ENCODE measurements at places on chromosomes 4 and X.
A peak's percentile ranks its signal among the peaks of the same experiment; 100 is the strongest.

DNA sequence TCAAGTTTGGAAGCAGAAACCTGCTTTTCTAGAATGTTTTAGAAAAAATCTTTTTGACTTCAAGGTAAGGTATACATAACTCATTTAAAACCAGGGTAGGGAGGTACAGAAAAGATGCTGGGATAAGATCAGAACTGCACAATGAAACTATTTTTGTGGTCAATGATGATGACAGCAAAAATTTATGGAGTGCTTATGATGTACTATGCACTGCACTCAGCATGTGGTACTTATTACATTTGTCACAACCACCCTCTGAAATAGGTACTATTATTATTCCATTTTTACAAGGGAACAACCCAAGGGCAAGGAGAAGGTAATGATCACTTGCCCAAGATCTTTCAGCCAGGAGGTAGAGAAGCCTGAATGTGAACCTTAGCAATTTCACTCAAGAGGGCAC, 8.0 kb downstream of the GPM6B start:
- no peak for DNase-seq

- DNase-seq: no peak
Observed at GRCh38 chrX:41616935-41617334, 71.8 kb upstream of the GPR34 start.

DNA sequence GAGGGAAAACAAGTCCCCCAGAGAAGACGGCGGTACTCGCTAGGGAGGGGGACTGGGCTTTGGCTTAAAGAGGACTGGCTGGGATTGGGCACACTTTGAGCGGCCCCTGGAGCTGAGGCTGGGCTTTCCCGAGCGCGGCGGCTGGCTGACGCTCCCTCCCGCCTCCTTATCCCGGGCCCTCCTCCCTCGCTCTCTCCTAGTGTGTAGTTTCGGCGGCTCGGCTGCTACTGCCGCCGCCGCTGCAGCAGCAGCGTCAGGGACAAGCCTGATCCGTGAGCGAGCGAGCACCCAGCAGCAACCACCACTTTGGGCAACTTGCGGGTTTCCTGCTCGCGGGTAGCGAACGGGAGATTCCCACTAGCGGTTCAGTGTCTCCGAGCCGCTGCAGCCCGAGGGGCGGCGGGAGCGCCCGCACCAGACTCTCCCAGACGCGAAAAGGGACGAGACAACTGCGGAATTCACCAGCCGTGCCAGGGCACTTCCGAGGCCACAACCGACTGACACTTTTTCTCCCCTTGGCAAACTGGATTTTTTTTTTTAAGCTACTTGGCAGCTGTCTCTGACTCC, 632 bp upstream of the PCDH7 start:
- no peak for DNase-seq

GRCh38 chrX:55659931-55660330, 36.7 kb downstream of the FOXR2 start:
- DNase-seq: no peak

DNA sequence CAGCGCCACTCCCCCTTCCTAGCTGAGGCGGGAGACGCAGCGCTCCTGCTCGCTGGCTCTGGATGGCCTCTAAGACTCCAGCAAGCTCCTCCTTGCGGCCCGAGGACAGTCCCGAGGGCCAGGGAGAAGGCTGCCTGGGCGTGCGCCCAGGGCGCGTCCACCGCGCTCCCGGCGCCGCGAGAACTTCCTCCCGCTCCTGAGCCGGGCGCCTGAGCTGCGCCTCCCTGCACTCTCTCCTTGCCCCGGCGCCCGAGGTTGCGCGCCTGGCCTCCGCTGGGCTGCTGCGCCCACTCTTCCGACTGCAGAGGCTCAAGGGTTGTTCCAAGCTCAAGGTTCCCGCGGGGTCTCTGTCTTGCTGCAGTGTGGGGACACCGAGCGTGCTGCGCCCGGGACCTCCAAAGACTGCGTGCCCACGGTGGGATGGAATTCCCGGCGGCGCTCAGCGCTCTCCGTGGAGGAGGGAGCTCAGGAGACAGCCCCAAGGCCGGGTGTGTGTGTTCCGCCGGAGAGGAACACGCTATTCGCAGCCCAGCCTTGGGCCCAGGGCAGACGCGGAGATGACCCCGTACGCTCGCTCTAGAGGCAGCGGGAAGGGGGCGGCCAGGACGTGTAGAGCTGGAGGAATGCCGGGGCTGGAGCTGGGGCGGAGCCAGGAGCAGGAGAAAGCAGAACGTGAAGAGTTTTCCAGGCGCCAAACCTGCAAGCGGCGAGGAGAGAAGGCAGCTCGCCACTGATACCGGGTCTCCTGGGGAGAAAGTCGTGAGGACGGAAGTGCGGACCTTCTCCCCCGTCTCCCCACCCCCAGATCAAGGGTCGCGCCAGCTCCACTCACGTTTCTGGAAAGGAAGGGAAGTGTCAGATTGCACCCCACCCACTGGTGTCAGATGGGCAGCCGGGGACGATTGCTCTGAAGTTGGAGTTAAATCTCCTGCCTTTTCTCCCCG, at the start of gene ARHGAP6:
ARHGAP6 (minus strand) TSS at position 753 of the 944 bp plus-strand sequence. CDS start 1,092 bp downstream, outside the sequence.
- no peak for DNase-seq

DNA sequence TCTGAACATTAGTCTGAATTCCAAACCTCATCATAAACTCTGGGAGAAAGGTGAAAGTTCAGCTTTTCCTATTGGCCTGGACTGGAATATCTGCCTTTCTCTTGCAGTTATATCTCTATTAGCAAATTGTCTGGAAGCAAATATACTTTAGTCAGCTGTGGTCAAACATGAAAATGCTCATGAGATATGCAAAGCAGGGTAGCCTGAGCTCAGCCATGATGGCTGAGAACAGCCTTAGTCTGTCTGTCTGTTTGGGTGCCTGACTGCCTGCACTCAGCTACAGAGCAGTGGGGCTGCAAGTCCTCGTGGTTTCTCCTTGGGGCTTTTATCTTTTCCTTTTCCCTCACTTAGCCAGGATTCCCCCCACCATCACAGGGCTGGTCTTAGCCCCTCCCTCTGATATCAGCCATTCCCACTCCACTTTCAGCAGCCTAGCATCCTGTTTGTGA, 19.5 kb upstream of the PGRMC2 start:
- no peak for DNase-seq

- DNase-seq: no peak
Observed at GRCh38 chr4:151950993-151951670, 190.3 kb upstream of the GATB start.

DNA sequence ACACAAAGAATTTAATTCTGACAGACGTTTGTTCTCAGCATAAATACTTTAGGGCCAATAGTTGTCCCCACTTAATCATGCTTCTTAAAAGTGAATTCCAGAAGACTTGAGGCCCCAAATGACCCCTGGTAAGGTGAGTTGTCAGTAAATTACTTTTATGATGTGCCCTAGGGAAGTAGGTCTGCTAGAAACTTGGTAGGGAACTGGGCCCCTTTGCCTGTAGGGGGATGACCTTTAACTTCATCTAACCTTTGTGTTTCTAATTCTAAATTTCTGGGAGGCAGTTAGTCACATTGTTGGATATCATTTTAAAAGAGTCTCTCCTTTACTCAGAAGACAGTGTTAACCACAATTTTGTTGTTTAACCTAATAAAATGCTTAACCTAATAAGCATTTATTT, 28.8 kb downstream of the HHIP start:
- no peak for DNase-seq

GRCh38 chr4:47075919-47076318, 44.6 kb downstream of the GABRB1 start:
- no peak for DNase-seq

GRCh38 chrX:24464498-24464835, 619 bp upstream of the PDK3 start:
- DNase-seq: no peak

- no peak for DNase-seq
Observed at GRCh38 chrX:135531813-135532212, 11.4 kb downstream of the INTS6L start.

GRCh38 chr4:139207873-139208403, 30.9 kb upstream of the ELF2 start:
- DNase-seq: no peak

DNA sequence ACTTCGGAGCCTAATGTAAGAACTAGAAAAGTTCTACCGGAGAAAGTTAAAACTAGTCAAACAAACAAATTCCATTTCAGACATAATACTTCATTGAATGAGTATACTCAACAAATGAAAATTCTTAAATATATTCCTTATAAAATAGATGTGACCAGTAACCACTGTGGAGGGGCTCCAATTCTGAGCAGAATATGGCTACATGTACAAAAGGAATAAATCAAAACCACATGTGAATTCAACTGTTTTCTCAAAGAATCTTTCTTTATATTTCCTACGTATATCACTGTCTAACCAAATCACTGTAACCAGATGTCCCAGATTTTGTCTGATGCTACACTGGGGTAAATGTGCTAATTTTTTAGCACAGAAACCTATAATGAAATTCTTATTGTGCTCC, 49.0 kb downstream of the HTN1 start:
- DNase-seq: no peak

DNA sequence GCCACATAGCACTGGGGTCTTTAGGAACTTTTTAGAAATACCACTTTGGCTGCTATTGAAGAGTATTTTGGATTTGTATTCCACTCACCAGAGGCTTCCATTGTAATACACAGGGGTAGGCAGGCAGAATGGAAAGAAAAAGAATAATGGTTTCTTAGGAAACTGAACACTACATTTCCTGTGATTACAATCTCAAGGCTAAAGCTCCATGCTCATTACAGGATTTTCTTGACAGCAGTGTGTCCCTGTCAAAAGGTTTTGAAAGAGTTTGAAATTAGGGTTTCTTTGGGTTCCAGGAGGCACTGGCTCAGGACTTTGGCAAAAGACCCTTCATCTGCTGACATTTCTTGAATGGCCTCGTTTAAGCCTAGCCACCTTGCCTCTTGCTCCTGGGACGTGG, 74.8 kb upstream of the STIM2 start:
- no peak for DNase-seq

DNA sequence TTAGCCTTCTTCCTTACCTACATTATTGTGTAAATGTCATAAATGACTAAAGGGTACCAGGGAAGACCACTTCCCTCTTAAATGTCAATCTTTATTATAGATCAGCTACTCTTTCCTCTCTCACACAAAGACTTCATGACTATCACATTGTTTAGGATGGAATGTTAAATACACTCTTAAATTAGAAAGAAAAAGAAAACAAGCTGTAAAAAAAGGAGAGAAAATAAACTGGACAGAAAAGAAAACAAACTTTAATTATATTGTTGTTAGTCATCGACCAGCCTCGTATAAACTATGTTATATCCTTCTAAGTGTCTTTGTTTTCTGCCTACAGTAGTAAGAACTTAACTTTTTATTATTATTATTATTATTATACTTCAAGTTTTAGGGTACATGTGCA, 666.4 kb upstream of the NR3C2 start:
- no peak for DNase-seq

- DNase-seq: no peak
Observed at GRCh38 chr4:14410516-14410915, 591.8 kb upstream of the CPEB2 start.

- no peak for DNase-seq
Observed at GRCh38 chr4:65089666-65090065, 580.6 kb downstream of the EPHA5 start.

DNA sequence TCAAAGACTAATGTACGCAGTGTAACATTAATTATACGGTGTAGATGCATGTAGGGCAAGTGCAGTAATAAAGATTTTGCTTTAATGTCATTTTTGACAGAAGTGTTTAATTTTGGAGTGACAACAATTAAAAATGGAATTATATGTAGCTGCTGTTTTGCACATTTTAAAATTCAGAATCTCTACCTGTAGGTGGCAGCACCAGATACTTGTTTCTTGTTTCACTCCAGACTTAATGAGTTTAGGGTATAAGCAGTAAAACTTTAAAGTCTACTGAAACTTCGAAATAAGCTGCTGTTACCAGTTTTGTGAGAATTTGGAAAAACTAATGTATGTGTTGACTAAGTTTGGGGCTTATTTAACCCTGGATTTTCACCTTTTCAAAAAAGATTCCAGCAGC, 144.9 kb downstream of the POLA1 start:
- DNase-seq: peak; percentile 39
